ENCODE measurements at places on chromosomes 2 and 18.

DNA sequence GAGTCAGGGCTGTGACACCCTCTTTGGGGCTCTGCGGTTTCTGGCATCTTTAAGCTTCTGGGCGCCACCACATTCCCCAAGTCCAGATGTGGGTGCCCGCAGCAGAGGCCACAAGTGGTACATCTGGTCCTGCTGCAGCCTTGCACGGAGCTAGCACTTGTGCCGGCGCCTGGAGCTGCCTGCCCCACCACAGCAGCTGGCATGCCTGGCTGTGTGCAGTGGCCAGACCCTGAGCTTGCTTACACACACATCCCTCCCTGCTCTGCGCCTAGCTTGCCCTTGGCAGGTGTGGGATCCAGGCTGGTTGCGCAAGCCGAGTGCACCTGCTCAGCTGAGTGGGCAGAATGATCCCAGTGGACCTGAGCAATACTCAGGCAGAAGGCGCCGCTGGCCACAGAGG, 27.3 kb downstream of the SLC4A10 start:
- DNase-seq = no peak

DNA sequence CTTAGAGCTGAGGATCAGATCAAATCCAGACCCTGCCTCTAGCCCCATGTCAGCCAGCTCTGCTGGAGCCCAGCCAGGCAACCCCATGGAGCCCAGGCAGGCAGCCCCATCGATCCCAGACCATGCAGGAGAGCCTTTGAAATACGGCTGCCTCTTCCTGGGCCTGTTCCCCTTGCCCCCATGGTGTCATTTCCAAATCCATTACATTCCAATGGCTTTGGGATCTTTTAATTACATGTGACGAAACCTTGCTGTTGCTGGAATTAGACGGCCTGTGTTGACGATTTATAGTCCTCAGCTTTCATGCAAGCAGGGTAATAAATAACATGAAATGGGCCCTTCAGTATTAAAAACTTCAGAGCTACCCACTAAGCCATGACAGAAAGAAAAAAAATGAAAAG, 75.8 kb upstream of the SLC14A2 start:
- no peak for DNase-seq

DNA sequence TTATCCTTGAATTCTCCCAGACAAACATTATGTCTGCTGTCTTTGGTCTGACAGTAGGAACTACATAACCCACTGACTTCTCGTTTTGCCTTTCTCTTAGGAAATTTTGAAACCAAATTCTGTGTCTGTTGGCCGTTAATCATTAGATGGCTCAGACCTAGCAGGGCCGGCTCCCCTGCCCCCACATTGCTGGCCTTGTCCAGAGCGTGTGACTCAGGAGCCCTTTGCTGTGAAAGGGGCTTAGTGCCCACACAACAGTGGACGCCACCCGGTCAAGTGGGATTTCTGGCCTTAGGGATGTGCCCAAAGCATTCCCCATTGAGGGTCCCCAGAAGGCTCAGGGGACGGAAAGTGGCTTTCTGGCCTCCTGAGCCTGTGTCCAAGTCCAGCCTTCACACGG, 137.5 kb downstream of the CTIF start:
- DNase-seq = no peak

DNA sequence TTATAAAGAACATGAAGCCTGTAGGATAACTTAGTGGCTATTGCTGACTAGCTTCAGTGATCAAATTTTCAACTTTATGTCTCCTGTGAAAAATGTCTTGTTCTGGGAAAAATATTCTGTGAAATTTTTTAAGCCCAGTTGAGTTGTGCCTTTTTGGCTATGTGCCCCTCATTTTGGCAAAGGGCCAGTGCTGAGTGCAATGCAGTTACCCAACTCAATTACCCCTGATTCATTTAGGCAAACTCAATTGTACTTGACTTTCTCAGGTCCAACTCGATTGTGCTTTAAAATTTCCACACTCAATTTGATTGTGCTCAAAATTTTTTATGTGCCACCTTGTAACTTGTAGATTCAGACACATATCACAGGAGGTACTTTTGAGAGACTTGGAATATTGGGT, 548.8 kb upstream of the NRP2 start:
- no peak for DNase-seq

DNA sequence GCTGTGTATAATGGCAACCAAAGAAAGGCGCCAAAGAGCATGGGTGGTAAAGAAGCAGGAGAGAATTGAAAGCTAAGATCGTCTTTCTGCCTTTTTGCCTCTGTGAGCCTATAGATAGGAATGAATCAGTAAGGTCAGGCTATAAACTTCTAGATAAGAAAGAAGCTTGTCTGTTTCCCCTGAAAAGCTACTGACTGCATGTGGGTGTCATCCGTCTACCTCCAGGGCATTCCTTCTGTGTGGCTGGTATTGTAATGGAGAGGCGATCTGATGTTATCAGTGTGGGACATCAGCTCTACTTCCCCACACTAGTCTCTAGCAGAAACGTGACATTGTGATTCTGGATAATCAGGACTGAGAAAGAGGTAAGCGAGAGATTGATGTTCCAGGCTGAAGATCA, 63.4 kb upstream of the PLA2R1 start:
- no peak for DNase-seq

DNA sequence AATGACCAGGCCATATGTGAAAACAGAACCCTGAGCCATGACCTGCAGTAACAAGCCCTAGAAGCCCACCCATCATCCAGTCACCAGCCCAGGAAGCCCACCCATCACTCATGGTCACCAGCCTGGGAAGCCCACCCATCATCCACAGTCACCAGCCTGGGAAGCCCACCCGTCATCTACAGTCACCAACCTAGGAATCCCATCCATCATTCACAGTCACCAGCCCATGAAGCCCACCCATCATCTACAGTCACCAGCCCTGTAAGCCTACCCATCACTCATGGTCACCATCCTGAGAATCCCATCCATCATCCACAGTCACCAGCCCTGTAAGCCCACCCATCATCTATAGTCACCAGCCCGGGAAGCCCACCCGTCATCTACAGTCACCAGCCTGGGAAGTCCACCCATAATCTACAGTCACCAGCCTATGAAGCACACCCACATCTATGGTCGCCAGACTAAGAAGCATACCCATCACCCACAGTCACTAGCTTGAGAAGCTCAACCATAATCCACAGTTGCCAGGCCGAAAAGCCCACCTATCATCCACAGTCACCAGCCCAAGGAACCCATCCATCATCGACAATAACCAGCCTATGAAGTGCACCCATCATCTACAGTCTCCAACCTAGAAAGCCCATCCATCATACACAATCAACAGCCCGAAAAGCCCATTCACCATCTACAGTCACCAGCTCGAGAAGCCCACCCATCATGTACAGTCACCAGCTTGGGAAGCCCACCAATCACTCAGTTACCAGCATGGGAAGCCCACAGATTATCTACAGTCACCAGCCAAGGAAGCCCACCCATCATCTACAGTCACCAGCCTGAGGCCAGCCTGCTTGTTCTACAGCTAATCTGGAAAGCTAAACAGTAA, 91.9 kb downstream of the TWIST2 start:
- DNase-seq = no peak

DNA sequence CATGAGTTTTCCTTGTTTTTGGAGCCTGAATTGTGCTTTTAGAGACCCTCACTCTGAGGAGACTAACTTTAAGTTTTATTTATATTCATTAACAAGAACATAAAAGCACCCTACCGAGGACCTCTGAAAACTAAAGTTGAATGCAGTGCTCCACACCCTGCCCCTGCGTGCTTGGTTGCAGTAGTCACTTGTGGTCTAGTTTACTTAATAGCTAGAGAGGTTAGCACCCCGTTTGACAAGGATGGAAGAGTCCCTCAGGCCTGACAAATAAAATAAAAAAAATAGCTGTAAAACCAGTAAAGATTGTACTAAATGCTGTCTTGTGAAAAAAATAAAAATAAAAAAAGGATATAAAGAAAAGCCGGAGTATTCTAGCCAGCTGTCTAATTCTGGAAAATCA, 395.2 kb downstream of the MTX2 start:
- no peak for DNase-seq

- DNase-seq = no peak
Measured at GRCh38 chr2:86520153-86520552, 43.1 kb downstream of the CHMP3 start.

GRCh38 chr2:238160206-238161129, 1.7 kb downstream of the ERFE start:
- DNase-seq = no peak

- no peak for DNase-seq
Measured at GRCh38 chr2:219496825-219497494, 1.7 kb upstream of the GMPPA start.

GRCh38 chr2:238720232-238720672, 127.6 kb upstream of the TWIST2 start:
- DNase-seq = peak; percentile 55

GRCh38 chr2:177692783-177693269, 300.3 kb downstream of the AGPS start:
- DNase-seq = peak; percentile 8

- DNase-seq = no peak
Measured at GRCh38 chr2:96318723-96319122, 6.4 kb upstream of the ITPRIPL1 start.

DNA sequence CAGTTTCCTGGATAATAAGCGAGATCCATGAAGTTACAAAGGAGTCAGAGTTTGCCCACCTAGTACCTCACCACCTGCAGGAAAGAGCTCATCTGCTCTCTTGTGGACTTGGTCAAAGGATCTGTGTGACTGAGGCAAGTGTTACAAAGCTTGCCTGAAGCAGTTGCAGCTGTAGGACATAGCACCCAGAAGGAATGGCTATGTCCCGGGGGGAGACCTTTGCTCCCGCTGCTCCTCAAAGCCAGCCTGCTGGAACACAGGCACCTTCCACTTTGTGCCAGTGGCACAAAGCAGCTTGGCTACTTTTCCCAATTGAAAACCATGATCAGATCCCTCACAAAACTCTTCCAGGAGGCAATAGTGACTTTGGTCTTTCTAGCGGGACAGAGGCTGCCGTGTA, 3.1 kb upstream of the SULT1C2 start:
- no peak for DNase-seq

DNA sequence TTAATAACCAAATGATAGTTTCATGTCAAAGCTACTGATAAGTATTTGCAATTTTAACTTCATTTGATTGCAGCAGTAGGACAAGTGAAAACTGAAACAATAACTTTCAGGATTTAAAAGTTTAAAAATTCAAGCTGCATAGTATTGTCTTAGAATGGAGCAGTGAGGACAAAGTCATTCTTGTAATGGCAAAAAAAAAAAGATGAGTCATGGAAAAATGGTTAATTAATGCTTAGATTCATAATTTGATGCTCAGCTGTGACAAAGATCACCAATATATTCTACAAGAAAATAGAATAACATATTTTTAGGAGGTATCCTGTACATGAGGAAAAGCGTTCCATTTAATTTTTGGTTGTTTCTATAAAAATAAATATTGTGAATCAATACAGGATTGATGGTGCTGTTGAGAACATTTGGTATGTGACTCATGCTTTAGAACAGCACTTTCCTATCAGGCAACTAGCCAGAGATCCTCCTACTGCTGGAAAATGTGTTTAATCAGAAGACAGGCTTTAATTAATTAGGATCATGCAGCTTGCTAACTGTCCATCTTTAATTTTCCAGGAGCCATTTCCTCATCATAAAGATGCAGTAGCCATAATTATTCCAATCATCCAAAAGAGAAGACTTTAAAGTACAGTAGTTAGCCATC, 239.0 kb upstream of the MMADHC start:
- no peak for DNase-seq

DNA sequence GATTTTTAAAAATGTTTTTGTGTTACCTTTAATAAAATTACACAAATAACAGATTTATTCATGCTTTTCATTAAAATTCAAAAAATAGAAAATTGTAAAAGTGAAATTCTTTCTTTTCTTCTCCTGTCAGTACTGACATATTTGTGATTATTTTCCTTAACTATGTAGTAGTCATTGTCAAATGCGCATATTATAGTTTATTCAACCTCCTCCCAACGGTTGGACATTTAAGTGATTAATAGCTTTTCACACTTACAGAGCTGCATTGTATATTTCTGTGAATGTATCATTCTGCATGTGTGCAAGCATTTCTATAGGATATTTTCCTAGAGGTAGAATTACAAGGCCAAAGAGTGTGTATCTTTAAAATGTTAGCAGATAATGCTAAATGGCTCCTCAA, 259.2 kb downstream of the SH3BP4 start:
- DNase-seq = no peak

GRCh38 chr2:170845343-170845742, 28.7 kb downstream of the GAD1 start:
- DNase-seq = no peak

DNA sequence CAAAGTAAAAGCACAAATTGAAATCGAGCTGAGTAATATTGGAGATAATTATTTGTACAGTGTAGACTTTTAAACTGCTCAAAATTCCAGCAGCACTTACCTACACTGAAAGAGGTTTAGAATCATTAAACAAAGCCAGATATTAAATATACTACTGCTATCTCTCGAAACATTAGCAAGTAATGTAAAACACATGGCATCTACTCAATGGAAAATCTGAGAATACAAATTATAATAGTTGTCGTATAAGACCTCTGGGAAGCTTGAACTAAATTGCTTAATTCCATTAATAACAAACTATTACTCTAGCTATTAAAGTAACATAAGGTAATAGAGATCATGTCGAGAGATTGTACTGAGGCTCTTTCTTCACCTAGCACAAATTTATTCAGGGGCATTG, 108.9 kb downstream of the KLHL29 start:
- DNase-seq = no peak

DNA sequence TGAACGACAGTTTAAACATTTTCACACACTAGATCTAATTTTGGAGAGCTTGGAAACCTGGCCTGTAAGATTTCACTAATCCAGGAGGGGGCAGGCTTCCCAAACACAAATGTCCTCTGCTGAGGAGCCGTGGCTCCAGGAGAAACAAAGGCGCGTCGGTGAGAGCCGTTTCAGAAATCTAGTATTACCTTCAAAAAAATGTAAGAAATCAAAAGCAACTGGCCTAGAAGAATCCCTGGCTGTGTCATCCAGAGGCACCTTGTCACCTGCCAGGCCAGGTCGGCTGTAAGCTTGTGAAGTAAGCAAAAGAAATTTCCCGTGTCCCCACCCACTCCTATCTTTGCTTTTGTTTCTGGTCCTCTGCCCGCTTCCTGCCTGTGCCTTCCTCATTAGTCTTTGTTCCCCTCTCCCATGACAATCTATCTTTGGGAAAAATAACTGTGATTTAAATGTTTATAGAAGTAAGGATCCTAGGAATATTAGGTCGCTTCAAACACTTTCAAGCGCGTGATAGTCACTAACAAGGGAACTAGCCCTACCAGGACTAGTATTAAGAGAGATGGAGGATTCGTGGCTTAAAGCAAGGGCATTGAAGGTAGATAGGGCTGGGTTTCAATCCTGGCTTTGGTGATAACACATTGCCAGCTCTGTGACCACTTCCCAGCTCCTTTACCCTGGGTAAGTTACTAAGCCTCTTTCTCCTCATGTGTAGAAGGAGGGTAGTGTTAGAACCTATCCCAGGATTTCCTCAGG, 99.5 kb upstream of the STK39 start:
- peak; percentile 27 for DNase-seq

DNA sequence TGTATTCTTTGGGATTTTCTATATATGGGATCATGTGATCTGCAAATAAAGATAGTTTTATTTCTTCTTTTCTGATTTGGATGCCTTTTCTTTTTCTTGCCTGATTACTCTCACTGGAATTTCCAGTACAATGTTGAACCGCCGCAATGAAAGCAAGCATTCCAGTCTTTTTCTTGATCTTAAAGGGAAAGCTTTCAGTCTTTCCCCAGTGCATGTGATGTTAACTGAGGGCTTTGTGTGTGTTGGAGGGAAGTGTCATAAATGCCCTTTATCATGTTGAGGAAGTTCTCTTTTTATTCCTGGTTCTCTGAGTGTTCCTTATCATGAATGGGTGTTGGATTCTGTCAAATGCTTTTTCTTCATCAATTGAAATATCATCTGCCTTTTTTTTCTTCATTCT, 16.9 kb upstream of the CYBRD1 start:
- no peak for DNase-seq

- DNase-seq = no peak
Measured at GRCh38 chr2:106943468-106944200, 57.7 kb upstream of the ST6GAL2 start.
